ENCODE measurements at places on chromosomes 11 and 22.
A peak's percentile ranks its signal among the peaks of the same experiment; 100 is the strongest.

GRCh38 chr11:66950112-66950535 is 8.1 kb downstream of the PC start:
- no peaks in the 10 kb centered on the region for H3K36me3 ChIP-seq
- H3K4me3 ChIP-seq: no peak overlapping the region
- H3K27me3 ChIP-seq: no peaks in the 10 kb centered on the region

- DNase-seq: peak; percentile 10
- no peaks in the 10 kb centered on the region for H3K36me3 ChIP-seq
- H3K4me1 ChIP-seq: no peaks in the 10 kb centered on the region
- no peak overlapping the region for H3K27ac ChIP-seq
These were observed 600.0 kb downstream of the BRD1 start for GRCh38 chr22:49227670-49228069.

- no peaks in the 10 kb centered on the region for H3K36me3 ChIP-seq
These were observed 123.9 kb downstream of the MRTFA start for GRCh38 chr22:40512426-40513136.

DNA sequence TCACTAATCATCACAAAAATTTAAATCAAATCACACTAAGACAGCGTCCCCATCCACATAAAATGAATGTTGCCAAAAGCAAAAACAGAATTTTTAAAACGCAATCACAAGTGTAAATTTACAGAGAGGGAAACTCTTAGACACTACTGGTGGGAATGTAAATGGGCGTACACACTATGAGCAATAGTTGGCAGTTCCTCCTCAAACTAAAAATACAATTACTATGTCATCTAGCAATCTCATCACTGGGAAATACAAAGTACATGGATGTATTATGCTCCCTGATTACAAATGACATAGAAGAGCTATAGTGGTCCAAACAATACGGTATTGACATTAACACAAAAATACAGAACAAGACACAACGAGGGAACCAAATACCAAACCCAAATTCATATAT is 8.7 kb upstream of the RGL4 start:
- no peak for DNase-seq
- H3K27me3 ChIP-seq: no peaks in the 10 kb centered on the region
- no peaks in the 10 kb centered on the region for H3K36me3 ChIP-seq
- H3K27ac ChIP-seq: no peak overlapping the region
- no peaks in the 10 kb centered on the region for H3K4me1 ChIP-seq
- no peak overlapping the region for H3K4me3 ChIP-seq

GRCh38 chr11:57896361-57897145 is 127.1 kb upstream of the OR9Q1 start:
- H3K4me1 ChIP-seq: no peaks in the 10 kb centered on the region
- no peak overlapping the region for H3K27ac ChIP-seq

- no peak for DNase-seq
- H3K27ac ChIP-seq: no peak overlapping the region
- no peaks in the 10 kb centered on the region for H3K4me1 ChIP-seq
- no peaks in the 10 kb centered on the region for H3K36me3 ChIP-seq
- no peaks in the 10 kb centered on the region for H3K27me3 ChIP-seq
- H3K4me3 ChIP-seq: no peak overlapping the region
These were observed 55.6 kb downstream of the TCF20 start for GRCh38 chr22:42214633-42215415.

- DNase-seq: no peak
- no peak overlapping the region for H3K27ac ChIP-seq
- no peak overlapping the region for H3K4me3 ChIP-seq
- H3K36me3 ChIP-seq: no peaks in the 10 kb centered on the region
These were observed 124.5 kb upstream of the SYT13 start for GRCh38 chr11:45410391-45411227.

DNA sequence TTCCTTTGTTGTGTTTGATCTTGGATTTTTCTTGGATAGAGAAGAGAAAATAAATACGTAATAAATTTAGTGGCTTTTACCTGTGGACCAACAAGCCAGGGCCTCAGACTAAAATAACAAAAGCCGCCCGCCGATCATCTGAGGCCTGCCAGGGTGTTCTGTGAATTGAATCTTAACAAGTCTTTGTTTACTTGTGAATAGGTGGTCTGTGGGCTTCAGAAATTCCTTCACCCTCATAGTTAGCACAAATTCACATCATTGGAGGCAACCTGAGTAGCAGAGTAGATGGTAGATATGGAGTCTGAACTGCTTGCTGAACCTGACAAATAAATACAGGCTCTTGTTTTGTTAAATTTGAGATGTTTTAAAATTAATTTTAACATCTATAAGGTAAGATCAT is 176.3 kb upstream of the MTNR1B start:
- no peaks in the 10 kb centered on the region for H3K27me3 ChIP-seq
- no peak for DNase-seq
- no peaks in the 10 kb centered on the region for H3K4me1 ChIP-seq
- H3K4me3 ChIP-seq: no peak overlapping the region
- no peak overlapping the region for H3K27ac ChIP-seq
- no peaks in the 10 kb centered on the region for H3K36me3 ChIP-seq

- no peaks in the 10 kb centered on the region for H3K27me3 ChIP-seq
- no peak overlapping the region for H3K27ac ChIP-seq
- H3K4me1 ChIP-seq: no peaks in the 10 kb centered on the region
- H3K4me3 ChIP-seq: no peak overlapping the region
- H3K36me3 ChIP-seq: no peaks in the 10 kb centered on the region
These were observed 12.5 kb upstream of the SYT12 start for GRCh38 chr11:67010296-67010905.

- no peak for DNase-seq
- H3K27ac ChIP-seq: no peak overlapping the region
- H3K4me1 ChIP-seq: no peaks in the 10 kb centered on the region
These were observed 155.1 kb downstream of the LDLRAD3 start for GRCh38 chr11:36098853-36099375.

DNA sequence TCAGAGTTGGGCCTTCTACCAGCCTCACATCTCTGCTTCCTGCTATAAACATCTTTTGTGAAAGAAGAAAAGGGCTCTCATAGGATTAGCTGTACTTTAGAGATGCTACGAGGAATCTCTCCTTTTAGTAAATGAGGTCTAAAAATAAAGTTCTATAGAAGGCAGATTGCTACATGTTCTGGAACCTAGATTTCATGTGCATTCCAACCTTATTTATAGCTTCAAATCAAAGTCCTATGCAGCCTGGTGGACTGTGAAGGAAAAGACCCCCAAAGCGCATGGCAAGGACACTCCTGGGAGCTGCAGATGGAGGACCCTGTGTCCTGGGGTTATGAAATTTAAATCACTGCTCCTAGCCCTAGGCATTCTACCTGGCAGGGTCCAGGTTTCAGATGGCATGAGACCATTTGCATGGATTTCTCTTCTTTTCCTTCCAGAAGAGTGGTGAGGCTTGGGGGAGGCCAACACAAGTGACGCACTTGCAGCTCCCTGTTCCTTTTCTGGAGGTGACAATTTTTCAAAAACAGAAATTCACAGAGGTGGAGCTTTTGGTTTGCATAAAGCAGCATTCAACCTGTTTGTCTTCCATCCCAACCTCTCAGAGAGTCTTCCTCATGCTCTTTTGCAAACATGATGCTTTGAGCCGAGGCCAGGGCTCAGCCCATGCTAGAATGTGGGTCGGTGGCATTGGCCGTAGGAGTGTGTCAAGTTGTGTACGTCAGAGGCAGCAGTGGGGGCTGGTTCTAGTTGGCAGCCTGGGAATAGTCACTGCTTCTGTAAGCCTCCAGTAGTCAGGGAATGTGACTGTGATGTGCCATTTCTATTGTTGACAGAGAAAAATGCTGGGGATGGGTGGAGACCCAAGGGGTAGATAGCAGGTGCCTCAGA is 6.3 kb downstream of the CRY2 start:
- peak overlapping the region; percentile 73 for H3K27ac ChIP-seq
- no peak overlapping the region for H3K4me3 ChIP-seq
- no peak for DNase-seq
- H3K36me3 ChIP-seq: no peaks in the 10 kb centered on the region

DNA sequence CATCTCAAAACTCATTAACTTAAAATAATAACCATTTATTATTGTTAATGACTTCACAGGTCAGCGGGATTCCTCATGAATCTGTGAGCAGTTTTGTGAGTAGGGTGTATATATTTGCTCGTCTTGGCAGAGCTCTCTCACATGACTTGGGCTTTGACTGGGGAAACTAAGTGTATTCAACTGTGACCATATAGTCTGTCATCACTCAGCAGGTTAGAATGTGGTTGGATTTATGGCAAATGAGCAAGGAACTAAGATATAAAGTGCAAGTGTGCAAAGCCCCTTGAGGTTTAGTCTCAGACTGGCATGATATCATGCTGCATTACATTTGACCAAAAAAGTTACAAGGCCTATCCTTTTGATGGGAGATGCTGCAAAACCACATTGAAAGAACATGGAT is 254.8 kb downstream of the CNTN5 start:
- DNase-seq: no peak
- H3K27ac ChIP-seq: no peak overlapping the region
- no peak overlapping the region for H3K4me3 ChIP-seq
- H3K36me3 ChIP-seq: no peaks in the 10 kb centered on the region
- H3K27me3 ChIP-seq: no peaks in the 10 kb centered on the region
- no peaks in the 10 kb centered on the region for H3K4me1 ChIP-seq

DNA sequence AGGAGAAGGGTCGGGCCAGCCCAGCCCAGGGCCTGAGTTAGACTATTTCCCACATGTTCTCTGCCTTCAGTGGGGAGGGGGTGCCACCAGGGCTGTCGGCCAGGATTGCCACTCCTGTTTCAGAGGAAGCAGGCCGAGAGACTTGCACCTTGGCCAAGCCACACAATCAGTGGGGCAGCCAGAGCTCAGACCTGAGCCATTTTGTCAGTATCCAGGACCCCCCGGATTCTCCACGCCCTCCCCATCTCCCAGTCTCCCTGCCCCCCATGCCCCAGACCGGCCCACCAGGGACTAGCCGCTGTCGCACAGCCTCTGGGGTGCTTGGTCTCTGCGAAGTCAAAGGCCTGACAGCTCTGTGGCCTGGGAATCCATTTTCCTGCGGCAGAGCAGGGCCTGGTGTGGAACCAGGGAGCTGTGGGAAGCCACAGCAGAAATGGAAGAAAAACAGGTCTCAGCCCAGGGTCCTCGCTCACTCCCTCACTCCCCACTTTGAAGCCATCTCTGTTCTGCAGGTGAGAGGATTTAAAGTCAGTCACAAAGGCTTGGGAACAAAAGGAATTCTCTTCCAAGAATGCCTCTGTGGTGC is 25.5 kb upstream of the MGAT3 start:
- no peaks in the 10 kb centered on the region for H3K36me3 ChIP-seq
- no peaks in the 10 kb centered on the region for H3K4me1 ChIP-seq

GRCh38 chr11:31214372-31214771 is 155.2 kb downstream of the DCDC1 start:
- no peak overlapping the region for H3K4me3 ChIP-seq
- H3K27ac ChIP-seq: no peak overlapping the region
- no peaks in the 10 kb centered on the region for H3K36me3 ChIP-seq
- no peak for DNase-seq
- H3K27me3 ChIP-seq: no peaks in the 10 kb centered on the region

- DNase-seq: peak; percentile 68
- H3K4me3 ChIP-seq: no peak overlapping the region
- H3K27ac ChIP-seq: no peak overlapping the region
- no peaks in the 10 kb centered on the region for H3K27me3 ChIP-seq
- H3K4me1 ChIP-seq: no peaks in the 10 kb centered on the region
These were observed 5.3 kb upstream of the LRRN4CL start for GRCh38 chr11:62694455-62695167.

DNA sequence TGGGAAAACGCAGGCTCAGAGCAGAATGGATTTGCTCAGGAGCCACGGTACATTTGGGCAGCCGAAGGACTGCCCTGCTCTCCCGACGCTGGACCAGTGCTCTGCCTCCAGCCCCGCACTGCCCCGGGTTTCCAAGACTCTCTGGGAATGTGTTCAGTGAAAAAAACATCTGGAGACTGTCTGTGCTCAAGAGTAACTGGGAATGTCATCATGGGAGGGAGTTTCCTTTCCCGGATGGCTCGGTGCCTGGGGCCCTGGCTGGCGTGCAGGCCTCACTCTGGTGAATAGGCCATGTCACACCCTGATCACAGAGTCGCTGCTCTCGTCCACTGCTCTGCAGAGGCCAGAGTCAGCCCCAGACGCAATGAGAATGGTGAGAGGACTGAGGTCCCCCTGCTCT is 9.8 kb upstream of the APOL6 start:
- peak; percentile 71 for DNase-seq
- peak overlapping the region; percentile 94 for H3K27ac ChIP-seq
- H3K27me3 ChIP-seq: no peaks in the 10 kb centered on the region

DNA sequence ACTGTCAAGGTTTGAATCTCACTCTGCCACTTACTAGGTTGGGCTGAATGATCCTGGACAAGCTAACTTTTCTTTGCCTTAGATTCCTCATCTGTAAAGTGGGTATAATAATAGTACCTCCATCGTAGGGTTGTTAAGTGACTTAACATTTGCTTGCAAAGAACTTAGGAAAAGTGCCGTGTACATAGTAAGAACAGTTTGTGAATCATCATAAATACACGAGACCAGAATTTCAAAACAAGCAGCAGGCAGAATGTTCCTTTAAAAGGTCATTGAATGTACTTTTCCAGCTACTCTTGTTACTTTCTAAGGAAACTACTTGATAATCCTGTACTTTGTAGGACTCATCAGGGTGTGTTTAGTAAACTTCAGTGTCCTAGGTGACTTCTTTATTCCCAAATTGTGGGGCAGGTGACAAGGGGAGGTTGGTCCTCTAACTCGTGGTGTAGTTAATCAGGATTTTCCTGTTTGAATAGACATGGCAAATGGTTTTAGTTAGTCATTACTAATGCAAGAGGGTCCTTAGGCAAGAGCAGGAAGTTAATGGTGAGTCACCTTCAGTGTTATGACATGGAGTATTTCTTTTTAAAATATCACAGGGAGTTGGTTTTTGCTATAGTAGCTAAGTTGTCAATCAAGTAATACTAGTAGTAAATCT is 67.9 kb downstream of the YAP1 start:
- no peaks in the 10 kb centered on the region for H3K4me1 ChIP-seq
- DNase-seq: peak; percentile 39
- no peak overlapping the region for H3K4me3 ChIP-seq
- peak overlapping the region; percentile 90 for H3K27ac ChIP-seq
- H3K27me3 ChIP-seq: no peaks in the 10 kb centered on the region
- no peaks in the 10 kb centered on the region for H3K36me3 ChIP-seq

- no peaks in the 10 kb centered on the region for H3K4me1 ChIP-seq
- no peak overlapping the region for H3K4me3 ChIP-seq
These were observed 72.1 kb downstream of the ATXN10 start for GRCh38 chr22:45743687-45744086.

GRCh38 chr22:48376428-48376827 is 1451.2 kb downstream of the BRD1 start:
- no peak overlapping the region for H3K27ac ChIP-seq
- no peaks in the 10 kb centered on the region for H3K36me3 ChIP-seq
- no peaks in the 10 kb centered on the region for H3K4me1 ChIP-seq
- H3K27me3 ChIP-seq: no peaks in the 10 kb centered on the region
- no peak overlapping the region for H3K4me3 ChIP-seq

- no peak for DNase-seq
- no peaks in the 10 kb centered on the region for H3K4me1 ChIP-seq
- peaks cover 15% of the 10 kb centered on the region for H3K36me3 ChIP-seq
- no peak overlapping the region for H3K4me3 ChIP-seq
- no peak overlapping the region for H3K27ac ChIP-seq
- no peaks in the 10 kb centered on the region for H3K27me3 ChIP-seq
These were observed 52.0 kb downstream of the TMEM123 start for GRCh38 chr11:102400603-102401002.
